NCI-H460 (cell line): ENCODE measurements at places on chromosomes 16 and 17. TPM values are rescaled to one million over a fixed set of nuclear protein-coding genes. Genes with fewer than 3 reads are reported as not detected.

Gene ST6GALNAC1
- not detected in 2 replicates for total RNA-seq

Gene SYNGR3
- total RNA-seq, result 4.0 and 4.5 TPM in 2 replicates

- no peak for DNase-seq
These were observed at the start of gene MYH8 for GRCh38 chr17:10421900-10422542. MYH8 (minus strand) TSS chr17:10421950; CDS start chr17:10420227, 1,723 bp downstream.

DNA sequence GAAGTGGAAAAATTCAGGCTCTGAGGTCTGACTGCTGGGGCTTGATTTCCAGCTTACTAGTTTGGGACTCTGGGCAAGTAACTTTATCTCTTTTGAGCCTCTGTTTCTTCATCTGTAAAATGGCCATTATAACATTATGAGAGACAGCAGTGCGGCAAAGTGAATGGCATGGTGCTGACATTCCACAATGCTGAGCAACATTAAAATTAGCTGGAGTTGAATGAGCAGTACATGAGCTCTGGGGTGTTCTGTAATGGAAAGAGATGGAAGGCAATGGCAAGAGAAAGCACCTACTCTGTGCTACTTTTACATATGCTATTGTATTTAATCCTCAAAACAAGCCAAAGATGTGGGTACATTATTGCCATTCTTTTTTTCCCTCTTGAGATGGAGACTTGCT is 535.7 kb upstream of the CDH11 start:
- DNase-seq, result no peak

- DNase-seq, result no peak
These were observed 42.9 kb upstream of the C16orf78 start for GRCh38 chr16:49330562-49331201.
